Stimulated activated CD4-positive, alpha-beta T cell treated with anti-CD3 and anti-CD28 coated beads, TNF-alpha, amount 100 ng/mL, for 24 hours (primary cell): ENCODE measurements at places on chromosomes 2 and 18.

GRCh38 chr2:189260361-189260814 lies 80.8 kb upstream of the COL5A2 start:
- DNase-seq: no peak

DNA sequence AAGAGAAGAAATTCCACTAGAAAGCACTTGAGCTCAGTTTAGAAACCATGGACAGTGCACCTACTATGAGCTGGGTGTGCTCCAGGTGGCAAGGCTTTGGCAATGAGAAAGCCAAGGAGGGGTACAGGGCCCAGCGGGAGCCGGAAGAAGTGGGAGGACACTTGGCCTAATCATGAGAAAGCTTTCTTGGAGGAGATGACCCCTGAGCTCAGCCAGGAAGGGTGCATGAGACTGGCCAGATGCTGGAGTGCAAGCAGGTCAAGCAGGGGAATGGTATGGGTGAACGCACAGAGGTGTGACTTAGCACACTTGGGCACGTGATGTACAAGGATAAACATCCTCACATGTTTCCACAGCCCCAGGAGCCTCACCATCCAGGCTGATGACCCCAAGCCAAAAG lies 97.2 kb upstream of the GLI2 start:
- no peak for DNase-seq

- no peak for DNase-seq
Observed at GRCh38 chr2:148521181-148521580, 123.4 kb upstream of the EPC2 start.

DNA sequence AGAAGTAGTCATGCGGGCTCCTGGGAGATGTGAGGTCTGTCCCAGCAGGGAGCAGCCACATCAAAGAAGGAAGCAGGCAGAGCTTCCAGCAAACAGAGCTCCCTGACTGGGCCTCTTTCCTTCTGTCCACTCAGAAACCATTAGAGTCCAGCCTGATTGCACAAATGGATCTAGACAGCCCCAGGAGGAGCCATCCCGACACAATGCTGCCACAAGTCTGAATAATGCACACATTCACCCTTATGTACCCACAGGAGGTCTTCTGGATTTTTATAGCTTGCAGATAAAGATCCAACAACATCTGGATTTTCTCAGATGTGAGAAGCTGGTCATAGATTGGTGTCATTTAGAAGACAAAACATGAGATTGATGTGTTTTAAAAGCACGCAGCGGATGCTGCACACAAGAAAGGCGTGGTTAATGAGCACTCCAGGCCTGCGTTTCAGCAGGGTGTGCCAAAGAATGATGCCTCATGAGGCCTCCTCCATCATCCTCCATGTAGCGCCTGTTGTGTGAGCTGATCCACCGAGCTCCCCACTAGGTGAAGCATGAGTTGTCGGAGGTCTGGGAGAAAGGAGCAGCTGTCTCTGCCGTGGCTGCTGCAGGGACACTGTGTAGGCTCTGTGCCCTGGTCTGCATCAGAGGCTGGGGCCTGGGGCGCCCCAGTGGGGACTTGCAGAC lies 60.6 kb downstream of the MTCL1 start:
- no peak for DNase-seq
